ENCODE measurements at places on chromosomes 2 and 18. TPM values are rescaled to one million over a fixed set of nuclear protein-coding genes. Genes with fewer than 3 reads are reported as not detected.

- no peak for DNase-seq
Measured at GRCh38 chr18:46660957-46661749, 4.1 kb upstream of the LOXHD1 start.

- no peak for DNase-seq
Measured at GRCh38 chr2:54586494-54586893, 130.4 kb downstream of the SPTBN1 start.

GRCh38 chr2:27162151-27163121, 13.6 kb downstream of the TCF23 start:
- no peak for DNase-seq

DNA sequence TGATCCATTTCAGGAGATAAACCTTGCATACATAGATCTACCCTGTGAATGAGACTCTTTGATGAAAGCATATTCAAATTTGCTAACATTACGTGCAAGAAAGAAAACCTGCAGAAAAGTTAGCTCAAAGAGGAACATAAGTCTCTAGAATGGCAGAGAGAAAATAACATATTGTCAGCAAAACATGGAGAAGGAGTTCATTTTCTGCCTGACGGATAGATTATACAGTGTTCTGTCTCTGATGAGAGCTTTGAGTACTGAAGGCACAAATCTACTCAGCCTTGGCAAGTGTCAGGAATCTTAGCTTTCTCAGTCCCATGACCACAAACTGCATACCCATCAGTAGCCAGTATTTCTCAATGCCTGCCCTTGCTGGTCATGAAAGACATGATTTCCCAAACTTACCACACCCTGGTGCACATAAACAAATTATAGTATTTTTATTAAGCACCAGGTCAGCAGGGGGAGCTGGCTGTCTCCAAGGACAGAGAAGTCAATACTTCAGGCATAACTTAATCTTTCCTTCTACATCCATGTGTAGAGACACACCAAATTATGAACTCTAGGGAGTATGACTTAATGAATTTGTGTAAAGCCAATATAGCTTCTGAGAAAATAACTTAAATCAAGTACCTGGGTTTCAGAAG, 401.2 kb upstream of the SOX11 start:
- no peak for DNase-seq

GRCh38 chr2:110819711-110820110, 87.3 kb downstream of the ACOXL start:
- DNase-seq, result no peak

GRCh38 chr18:56276466-56276865, 361.9 kb downstream of the TXNL1 start:
- no peak for DNase-seq

DNA sequence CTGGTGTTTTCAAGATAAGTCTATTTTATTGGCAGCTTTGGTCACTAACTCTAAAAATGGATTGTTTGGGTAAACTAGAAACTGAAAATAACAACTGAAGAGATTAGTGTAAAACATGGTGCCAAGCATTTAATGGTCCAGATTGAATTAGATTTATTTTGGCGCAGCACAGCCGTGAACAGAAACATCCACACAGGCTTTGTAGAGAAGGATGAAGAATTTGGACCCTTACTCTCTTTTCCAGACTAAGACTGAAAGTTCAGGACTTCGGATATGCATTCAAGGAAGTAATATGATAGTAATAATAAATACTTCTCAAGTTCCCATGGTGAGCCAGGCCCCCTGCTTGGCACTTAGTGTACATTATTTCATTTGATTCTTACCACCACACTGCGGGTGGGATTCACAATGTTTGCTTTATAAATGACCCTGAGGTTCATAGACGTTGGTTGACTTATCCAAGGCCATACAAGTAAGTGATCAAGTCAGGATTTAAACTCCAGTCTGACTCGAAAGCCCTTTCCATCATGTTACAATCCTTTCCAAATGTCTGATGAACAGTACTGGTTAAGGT, 54.2 kb upstream of the ITGB6 start:
- DNase-seq, result no peak

DNA sequence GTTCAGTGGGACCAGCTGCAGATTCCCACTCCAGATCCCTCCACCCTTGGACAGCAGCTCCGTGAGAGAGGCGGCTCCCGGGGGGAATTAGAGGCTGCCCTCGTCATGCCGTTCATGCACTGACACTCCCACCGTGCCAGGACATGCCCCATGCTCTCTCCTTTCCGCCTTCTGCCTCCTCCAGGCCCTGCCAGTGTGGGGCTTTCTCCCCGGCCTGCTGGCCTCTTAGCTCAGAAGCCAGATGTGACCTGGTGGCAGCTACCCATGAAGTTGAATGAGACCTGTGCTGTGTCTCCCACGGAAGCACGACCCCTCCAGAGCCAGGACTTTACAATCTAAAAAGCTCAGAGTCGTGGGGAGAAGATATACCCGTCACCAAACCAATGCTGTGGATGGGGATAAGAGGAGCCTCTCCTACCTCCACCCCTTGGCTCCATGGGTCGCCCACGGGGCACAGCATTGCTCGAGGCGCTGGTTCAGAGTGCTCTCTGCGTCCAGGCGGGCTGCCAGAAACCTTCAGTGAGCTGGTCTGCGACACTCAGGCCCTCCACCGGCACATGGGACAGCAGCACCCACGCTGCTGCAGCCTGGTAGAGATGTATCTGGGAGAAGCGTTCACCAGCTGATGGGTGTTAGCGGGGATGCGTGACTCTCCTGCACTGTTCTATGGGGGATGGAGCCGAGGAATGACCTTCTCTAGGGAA, 111.0 kb upstream of the GPC1 start:
- DNase-seq, result no peak

DNA sequence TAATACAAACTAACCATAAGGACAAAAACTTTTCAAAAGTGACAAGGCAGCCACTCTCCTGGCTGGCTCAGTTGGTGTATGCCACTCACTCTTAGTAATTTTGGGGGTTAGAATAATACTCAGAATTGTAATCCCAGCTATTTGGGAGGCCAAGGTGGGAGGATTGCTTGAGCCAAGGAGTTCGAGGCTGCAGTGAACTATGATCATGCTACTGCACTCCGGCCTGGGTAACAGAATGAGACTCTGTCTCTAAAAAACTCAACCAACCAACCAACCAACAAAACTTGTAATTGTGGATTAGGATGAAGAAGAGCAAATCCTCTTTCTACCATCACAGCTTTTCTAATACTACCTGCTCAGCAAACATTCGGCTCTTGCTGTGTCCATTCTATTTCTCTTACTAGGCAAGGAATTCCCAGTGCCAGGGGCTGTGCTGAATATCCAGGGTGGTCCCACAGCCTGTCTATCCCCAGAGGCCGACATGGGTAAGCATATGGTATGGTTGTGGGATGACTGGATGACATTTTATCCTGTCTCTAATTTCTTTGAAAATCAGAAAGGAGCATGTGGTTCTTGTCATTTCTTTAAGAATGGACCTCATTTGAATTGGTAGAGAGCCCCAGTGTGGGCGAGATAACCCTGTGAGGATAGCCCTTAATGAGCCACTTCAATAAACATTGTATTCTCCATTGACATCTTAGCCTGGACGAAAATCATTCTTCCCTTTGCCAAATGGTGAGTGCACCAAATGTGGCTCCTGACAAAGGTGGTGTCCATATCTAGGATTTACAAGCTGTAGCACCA, 220.1 kb downstream of the MYCN start:
- no peak for DNase-seq

DNA sequence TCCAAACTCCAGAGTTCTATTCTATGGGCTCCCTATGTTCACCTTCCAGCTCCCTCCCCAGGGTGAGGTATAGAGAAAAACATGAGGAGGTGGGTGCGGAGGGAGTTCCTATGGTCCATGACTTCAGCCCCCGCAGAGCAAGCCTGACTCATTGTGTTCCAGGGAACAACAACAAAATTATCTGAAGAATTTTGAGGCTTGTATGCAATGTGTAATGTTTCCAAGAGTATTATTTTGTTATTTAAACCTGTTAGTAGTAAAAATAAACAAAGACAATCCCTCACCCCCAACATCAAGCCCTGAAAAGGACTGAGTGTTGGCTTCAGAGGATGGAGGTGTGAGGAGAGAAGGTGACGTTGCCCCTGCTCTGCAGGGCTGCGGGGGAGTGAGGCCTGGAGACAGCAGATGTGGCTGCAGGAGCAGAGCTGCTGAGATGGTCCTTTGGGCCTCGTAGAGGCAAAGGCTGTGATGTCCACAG, 29.0 kb downstream of the LAMA3 start:
- DNase-seq, result no peak

DNA sequence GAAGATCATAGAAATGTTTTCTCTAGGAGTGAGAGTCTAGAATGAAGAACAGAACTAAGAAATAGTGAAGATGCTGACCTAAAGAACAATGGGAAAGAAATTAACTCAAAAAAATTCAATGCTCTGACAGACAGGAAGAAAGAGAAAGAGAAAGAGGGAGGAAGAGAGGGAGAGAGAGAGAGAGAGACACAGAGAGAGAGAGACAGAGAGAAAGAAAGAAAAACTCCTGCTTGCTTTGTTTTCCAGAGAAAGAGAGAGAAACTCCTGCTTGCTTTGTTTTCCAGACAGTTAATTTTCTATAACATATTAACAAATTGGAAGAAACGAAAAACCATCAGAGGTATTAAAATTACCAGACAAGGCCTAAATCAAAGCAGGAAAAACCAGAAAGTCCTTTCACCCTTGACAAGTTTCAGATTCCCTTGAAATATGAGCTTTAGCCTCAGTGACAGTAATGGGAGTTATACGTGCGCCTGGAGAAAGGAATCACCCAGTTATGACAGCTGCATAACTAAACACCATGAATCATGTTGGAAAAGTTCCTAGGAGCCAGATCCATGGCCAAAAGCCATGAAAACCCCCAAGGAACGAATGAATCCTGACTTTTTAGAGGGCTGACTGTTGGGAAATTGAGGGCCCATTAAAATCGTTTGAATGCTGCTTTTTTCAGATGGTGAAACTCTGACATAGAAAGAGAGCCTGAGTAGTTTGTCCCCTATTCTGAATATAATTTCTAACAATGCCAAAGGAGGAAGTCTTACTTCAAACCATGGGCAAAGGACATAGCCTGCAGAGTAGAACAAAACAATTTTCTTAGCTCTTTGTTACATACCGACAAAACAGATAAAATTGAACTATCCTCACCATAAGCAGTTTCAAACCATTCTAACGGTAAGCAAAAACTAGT, 228.6 kb upstream of the CHST9 start:
- no peak for DNase-seq

- DNase-seq, result no peak
Measured at GRCh38 chr2:101613056-101613704, 84.3 kb upstream of the MAP4K4 start.

The INHBB gene
- total RNA-seq, result 6.3 TPM

The TOGARAM2 gene
- total RNA-seq, result 0.78 TPM

The MAPK4 gene
- total RNA-seq, result 0.25 TPM

The PSMG2 gene
- total RNA-seq, result 27.0 TPM

The AQP12B gene
- not detected for total RNA-seq

The PID1 gene
- total RNA-seq, result 83.3 TPM

The DTNB gene
- total RNA-seq, result 14.3 TPM

The ZNF396 gene
- total RNA-seq, result 1.2 TPM

The CFAP53 gene
- 0.25 TPM for total RNA-seq

The EHBP1 gene
- 50.0 TPM for total RNA-seq

The ABCG8 gene
- total RNA-seq, result 121 TPM

The TRIP12 gene
- 79.9 TPM for total RNA-seq
